ENCODE measurements at places on chromosomes 12 and 14. TPM values are rescaled to one million over a fixed set of nuclear protein-coding genes. Genes with fewer than 3 reads are reported as not detected.

DNA sequence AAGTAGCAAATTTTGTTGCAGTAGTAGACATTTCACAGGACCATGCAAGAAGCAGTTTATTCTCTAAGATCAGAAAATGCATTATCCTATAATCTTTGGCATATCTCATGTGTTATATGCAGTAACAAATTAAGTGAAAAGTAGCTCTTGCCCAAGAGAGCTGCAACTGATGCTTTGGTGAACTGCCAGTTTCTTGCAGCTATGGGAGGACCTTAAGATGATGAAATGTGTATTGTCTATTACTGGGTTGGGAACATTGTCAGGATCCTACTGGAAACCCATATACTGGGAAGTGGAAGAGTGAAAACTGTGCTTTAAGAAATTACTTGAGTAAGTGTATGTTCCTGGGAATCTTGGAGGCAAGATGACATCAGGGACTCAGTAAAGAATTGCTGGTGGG, 238.8 kb downstream of the DACT1 start:
- no peak for DNase-seq

DNA sequence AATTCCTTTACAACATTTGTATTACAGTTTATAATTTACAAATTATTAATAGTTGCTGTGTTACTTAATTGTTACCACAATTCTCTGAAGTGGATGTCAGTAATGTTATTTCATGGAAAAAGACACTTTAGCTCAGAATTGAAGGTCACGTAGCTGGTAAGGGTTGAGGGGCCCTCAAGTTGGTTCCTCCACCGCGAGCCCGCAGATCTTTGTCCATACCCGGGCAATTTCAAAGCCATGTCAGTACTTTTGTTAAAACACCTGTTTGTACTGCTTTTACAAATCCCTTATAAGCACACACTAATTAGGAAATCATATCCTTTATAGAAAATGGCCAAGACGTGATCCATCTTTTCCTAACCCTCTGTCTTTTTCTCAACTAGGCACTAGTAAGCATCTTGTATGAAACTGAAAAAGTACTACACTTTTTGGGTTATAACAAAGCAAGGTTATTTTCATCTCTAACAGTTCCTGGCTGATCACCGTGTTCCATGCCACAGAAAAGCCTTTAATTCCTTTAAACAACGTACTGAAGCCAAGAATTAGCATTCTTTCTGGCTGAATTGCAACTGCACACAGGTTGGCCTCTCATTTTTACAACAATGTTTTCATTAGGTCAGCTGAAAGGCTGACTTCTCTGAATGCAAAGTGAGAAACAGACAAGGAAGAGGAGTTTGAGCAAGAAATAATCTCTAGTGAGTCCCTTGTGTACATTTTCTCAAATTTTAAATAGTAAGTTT, 76.1 kb downstream of the CNTN1 start:
- no peak for DNase-seq

The KRT77 gene
- total RNA-seq, result not detected

- DNase-seq, result peak; percentile 84
Observed at GRCh38 chr12:110100315-110100970, 23.7 kb upstream of the IFT81 start.

GRCh38 chr12:42322567-42322966, 3.3 kb downstream of the ZCRB1 start:
- DNase-seq, result no peak
